ENCODE measurements at places on chromosomes 11 and 22.

DNA sequence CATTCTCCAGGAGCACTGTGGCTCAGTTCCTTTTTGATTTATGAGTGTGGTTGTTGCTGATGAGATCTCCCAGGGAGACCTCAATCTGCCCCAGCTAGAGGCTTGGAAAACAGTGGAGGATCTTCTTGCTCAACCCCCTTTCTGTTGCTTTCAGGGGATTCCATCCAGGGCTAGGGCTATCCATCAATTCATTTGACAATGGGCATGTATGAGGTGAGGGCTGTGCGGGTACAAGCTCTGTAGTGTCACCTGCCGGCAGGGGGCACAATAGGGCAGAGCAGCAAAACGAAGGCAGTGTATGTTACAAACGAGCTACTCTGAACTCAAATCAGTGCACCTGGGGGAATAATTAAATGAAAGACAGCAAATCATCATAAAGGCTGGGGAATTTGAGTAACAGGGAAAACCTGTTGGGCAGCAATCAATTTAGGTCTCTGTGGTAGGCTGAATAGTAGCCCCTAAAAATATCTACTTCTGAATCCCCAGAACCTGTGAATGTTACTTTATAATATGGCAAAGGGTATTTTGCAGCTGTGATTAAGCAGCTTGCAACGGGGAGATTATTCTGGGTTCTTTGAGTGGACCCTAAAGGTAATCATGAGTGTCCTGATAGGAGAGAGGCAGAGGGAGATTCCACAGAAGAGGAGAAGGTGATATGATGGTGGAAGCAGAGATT lies 170.3 kb upstream of the ZBED5 start:
- peak; percentile 19 for DNase-seq

- no peak for DNase-seq
These were observed 18.6 kb downstream of the DDI1 start for GRCh38 chr11:104054911-104055529.

DNA sequence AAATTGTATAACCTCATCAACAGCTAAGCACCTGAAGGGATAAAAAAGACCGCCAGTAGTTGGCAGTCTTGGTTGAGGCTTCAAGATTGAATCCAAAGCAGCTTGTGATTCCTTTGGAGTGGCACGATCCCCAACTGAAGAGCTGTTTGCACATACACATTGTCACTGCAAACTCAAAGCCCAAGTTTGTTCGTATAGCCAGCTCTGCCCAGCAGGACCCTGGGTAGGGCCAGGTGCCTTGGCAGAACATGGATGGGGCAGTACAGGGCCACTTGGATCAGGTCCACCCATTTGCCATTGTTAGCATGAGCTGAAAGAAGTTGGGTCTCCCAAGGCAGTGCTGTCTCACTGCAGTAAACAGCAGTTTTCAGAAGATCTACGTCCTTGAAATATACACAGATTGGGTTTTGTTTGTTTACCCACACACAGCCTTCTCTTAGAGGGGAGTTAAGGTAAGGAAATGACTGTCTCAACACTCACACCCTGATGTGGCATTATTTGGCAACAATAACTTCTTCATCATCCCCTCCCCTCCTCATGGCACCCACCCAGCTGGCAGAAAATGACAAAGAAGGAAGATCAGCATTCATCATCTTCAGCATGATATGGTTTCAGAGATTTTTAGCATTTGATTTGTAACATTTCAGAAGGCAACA lies 132.9 kb downstream of the COMMD9 start:
- peak; percentile 8 for DNase-seq

GRCh38 chr11:9208726-9209501 lies 56.2 kb downstream of the DENND5A start:
- DNase-seq, result no peak

DNA sequence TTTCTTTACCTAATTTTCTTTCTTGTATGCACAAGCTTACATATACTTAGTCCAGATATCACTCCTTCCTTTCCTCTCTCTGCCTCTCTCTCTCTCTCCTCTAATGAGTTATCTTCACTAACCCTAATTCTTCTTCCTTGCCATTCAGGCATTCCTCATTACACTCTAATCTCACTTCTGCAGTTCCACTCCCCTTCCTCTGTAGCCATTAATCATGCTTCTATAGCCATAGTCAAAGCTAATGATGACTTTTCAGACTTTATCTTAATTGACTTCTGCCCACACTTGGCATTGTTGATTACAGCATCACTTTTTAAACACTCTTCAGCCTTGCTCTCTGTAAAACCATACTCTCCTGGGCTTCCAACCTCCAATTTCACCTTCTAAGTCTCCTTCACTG lies 35.3 kb upstream of the SC5D start:
- DNase-seq, result no peak

GRCh38 chr11:32497951-32498350 lies 62.6 kb upstream of the WT1 start:
- DNase-seq, result no peak

DNA sequence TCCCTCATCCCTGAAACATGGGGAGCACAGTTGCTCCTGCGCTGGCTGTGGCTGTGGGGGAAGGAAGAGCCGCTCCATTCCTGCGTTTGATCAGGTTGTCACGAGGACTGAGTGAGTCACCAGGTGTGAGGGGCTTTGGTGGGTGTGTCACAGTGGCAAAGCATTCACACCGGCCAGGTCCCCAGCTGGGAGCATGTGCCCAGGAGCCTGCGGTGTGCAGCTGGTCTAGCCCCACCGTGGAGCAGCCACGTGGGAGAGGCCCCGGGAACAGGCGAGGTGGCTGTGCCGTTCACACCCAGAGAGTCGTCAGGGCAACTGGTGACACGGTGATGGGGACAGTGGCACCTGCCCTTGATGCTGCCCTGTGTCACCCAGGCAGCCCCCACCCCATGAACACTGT lies 47.6 kb upstream of the PPARA start:
- no peak for DNase-seq

GRCh38 chr22:36328635-36329253 lies 59.0 kb downstream of the MYH9 start:
- no peak for DNase-seq

- DNase-seq, result no peak
These were observed 370.5 kb downstream of the MN1 start for GRCh38 chr22:27431081-27431480.

- DNase-seq, result no peak
These were observed 28.0 kb downstream of the CTR9 start for GRCh38 chr11:10779086-10779485.

GRCh38 chr22:22460635-22461034 lies 47.9 kb downstream of the ZNF280B start:
- no peak for DNase-seq

GRCh38 chr11:125287491-125288210 lies 123.1 kb downstream of the PKNOX2 start:
- DNase-seq, result no peak

DNA sequence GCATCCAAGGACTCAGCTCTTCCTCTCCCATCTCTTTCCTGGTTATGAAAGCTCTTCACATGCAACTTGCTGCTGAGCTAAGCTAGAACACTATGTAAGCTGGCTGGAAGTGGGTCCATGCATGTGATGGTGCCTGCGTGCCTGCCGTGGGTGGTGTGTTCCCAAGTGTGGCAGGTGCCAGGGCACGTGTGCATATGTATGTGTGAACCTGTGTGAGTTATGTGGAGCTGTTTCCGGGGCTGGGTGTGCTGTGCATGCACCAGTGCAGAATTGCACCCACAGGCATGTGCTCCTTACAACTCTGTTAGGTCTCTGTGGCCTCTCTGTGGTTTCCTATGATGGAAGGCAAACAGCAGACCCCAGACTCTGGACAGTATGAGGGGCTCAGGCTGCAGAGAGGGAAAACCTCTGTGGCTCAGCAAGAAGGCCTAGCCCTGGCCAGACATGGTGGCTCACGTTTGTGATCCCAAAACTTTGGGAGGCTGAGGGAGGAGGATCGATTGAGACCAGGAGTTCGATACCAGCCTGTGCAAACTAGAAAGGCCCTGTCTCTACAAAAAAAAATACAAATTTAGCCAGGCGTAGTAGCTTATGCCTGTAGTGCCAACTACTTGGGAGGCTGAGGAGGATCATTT lies 4.1 kb upstream of the P2RY6 start:
- DNase-seq, result no peak

DNA sequence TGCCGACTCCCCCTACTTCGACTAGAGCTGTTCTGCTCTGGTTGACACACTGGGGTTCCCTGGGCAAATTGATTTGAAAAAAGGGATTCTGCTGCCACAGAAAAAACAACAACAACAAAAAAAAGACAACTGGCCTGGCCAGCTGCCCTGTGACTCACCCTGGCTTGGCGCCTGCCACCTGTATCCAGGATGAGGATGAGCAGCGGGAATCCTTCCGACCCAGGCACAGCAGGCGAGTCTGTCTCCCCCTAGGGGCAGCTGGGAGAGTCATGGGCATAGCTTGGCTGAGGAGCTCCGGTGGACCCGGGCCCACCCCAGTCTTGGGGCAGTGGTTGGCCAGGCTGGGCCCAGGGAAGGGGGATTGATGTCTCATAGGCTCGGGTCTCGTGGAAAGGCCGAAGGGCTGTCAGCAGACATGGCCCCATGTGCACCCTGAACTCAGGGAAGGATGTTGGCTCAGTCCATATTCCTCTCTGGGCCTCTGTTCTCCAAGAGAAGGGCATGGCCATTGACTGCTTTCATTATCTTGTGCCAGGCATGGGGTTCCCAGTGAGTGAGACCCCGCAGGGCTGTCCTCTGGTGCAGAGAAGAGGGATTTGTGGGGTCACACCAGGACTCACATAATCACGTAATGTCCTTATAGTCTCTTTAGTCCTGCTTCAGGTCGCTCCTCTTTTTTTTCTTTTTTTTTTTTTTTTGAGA lies 10.4 kb upstream of the SUN2 start:
- DNase-seq, result no peak

DNA sequence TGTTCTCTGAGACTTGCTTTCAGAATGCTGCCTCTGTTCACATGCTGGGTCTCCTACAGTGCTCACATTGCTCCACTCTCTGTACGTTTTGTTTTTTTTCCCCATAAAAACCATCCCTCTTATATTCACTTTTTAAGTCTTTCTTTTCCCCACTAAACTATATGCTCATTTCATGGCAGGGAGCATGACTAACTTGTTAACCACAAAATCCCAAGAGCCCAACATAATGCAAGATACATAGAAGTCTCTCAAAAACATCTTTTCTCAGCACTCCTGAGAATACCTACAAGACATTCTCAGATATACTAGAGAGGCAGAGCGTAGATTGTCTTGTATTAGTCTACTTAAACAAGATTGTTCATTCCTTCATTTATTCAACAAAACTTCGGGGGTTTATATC lies 73.3 kb downstream of the FAM76B start:
- DNase-seq, result no peak

GRCh38 chr11:100561323-100561722 lies 125.8 kb upstream of the ARHGAP42 start:
- DNase-seq, result no peak

DNA sequence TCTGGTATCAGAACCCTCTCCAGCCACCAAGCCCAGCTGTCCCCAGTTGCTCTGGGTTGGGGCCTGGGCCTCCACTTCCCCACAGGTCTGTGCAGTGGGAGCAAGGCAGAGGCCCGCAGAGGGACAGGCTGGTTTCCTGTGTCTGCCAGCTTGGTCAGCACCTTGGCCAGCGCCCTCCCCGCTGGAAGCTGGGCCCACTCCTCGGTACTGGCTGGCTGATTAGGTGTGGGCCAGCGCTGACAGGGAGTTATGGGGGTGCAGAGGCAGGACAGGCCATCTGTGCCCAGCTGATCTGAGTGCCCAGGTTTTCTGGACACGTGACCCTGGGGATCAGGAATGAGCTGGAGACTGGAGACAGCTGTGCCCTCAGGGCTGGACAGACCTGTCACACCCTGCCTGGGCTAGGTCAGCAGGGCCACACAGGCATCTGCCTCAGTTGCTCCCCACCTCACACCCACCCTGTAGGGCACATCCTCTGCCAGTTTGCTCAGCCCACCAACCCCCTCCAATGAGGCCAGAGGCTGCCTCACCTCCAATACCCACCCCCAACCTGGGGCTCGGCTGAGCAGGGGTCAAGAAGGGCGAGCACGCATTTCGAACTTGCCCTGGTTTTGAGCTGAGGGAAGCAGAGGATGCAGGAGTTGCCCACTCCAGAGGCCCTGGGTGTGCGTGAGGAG lies 175.3 kb downstream of the IGLL1 start:
- DNase-seq, result no peak

GRCh38 chr11:120324932-120325810 lies at the start of gene TLCD5:
Gene TLCD5 (plus strand): TSS chr11:120325299. CDS start chr11:120327442, 2,143 bp downstream.
- DNase-seq, result no peak

- DNase-seq, result no peak
These were observed 117.5 kb upstream of the CEP126 start for GRCh38 chr11:101797335-101797734.

- no peak for DNase-seq
These were observed 18.9 kb downstream of the PLAAT3 start for GRCh38 chr11:63595296-63595695.

DNA sequence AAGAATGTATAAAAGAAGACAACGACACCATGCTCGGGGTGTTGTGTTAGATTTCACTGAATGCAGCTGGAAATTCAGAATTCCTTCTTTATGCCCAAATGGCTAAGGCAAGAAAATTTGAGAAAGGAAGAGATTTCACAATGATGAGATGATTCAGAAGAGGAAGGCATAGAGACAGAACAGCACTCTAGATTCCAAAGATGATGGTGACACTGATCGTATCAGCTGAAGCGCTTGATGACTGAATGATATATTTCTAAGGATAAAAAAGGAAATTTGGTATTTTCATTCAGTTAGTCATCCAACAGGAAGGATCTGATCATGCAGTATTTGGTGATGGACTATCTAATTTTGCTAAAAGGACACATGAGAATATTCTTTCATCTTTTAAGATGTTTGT lies 189.2 kb downstream of the EFCAB6 start:
- DNase-seq, result no peak

DNA sequence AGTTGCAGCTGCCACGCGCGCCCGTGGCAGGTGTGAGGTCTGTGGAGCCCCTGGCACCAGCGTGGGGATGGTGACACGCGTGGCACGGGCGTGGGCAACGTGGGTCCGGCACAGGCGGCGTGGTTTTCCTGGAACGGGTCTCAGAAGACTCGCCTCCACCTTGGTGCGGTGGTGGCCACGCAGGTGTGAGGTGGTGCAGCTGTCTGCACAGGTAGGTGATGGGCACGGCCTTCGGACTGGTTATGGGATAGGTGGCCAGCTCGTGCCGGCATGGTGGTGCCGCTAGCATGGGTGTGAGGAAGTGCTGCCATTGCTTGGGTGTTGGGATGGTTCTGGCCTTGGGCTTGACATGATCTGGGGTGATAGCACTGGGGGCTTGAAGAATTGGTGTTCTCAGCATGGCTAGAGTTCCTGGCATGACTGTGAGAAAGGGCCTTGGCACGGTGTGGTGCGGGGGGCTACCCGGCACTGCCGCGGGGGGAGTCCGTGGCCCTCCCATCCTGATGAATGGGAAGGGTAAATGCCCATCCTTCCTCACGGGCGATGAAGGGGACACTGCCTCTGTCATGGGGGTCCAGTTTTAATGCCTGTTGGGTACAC lies 531 bp downstream of the DAGLA start:
- no peak for DNase-seq

DNA sequence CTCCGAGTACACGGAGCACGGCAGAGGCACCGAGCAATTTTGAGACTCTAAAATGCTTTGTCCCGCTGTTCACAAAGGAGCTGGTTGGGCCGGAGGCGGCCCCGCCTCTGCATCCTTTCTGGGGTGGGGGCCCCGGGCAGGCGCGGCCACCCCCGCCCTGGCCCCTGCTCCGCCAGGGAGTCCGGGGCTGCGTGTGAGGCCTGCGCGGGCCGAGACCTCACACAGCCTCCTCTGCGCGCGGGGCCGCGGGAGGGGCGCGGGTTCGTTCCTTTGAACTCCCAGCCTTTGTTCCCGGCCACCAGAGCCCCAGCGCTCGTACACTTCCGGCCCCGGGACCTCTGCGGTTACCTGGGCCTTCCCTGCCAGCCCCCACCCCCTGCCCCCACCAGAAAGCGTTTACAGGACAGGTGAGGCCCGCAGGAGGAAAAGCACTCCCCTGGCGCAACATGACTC lies 1.6 kb downstream of the FGF19 start:
- DNase-seq, result no peak

Measured in caudate nucleus (tissue), 63 donors.